ENCODE measurements at places on chromosomes 6 and 20.

DNA sequence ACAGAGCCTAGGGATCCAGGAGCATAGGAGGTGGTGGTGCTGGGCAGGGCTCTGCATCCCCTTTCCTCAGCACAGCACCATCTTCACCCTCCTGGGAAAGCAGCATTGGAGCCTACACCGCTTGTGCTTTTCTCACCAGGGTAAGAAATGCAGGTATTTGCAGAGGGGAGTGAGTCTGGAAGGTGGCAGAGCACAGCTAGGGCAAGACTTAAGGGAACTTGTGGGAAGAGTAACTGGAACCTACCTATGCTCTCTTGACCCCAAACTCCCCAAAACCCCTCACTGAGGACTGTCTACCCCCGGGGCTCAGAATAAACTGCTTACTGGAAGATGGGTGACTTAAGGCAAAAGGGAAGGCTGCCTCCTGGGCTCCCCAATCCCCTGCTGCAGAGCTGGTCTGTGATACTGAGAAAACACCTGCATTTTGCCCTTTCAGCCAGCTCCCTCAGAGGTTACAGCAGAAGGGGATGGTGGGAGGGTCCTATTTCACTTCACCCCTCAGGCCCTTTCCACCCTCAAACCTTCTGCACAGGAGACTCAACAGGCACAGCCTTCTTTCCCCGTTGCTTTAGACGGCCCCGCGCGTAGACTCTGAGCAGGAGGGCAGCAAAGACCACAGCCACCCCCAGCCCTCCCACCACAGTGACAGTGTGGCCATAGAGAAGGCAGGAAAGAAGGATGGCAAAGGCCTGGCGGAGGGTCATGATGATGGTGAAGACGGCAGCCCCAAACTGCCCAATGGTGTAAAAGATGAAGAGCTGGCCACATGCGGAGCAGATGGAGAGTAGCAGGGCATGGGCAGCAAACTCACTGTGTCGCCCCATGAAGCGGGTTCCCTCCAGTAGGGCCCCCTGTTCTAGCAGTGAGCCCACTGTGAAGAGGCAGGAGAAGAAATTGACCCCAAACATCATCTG is 2.9 kb downstream of the SLC35B2 start:
- no peak for DNase-seq

- peak; percentile 96 for DNase-seq
Observed at GRCh38 chr6:75331151-75331550, 46.6 kb upstream of the TMEM30A start.

DNA sequence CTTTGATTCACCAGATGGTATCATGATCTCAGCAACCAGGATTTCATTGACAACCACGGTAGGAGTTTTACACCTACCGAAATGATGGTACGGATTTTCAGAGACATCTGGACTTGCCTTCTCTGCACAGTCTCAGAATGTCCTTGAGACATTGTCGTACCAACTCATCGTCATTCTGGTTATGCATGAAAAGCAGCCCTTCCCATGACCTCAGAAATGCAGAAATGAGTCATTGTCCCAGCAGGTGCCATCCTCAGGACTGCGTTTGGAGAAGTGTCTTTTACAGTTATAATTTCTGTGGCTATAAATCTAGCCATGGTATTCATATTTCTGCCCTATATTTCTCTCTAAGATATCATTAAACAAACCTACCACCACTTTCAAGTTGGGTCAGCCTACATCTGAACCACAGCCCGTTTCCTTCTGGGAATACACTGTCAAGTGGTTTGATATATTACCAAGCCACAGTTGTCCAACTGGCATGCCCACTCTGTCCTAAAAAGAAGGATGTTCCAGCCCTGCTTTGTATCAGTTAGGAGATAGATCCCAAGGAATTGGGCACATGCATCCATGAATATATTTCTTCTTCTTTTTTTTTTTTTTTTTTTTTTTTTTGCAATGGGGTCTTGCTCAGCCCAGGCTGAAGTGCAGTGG is 7.5 kb upstream of the BFSP1 start:
- DNase-seq = peak; percentile 53

DNA sequence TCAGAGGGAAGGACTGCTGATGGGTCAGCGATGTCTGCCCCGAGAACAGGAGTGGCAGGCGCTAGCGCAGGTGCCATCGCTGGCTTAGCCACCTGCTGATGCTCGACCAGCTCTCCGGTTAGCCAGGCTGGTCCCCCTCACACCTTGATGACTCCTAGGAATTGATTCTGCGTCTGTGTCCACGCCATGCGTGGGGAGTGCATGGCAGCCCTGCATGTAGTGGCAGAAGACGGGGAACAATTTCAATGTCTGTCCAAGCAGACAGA is 6.7 kb downstream of the SS18L1 start:
- DNase-seq = no peak

GRCh38 chr6:128098000-128098581 is 197.2 kb upstream of the THEMIS start:
- DNase-seq = peak; percentile 4

DNA sequence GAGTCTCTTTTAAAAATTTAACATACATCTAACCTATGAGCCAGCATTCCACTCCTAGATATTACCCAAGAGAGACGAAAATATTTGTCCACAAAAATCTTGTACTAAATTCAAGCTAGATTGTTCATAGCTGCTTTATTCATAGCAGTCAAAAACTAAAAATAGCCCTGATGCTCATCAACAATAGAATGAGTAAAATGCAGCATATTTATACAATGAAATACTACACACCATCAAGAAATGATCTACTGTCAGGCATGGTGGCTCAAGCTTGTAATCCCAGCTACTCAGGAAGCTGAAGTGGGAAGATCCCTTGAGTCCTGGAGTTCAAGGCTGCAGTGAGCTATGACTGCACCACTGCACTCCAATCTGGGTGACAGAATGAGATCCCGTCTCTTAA is 22.0 kb upstream of the SRC start:
- peak; percentile 93 for DNase-seq

DNA sequence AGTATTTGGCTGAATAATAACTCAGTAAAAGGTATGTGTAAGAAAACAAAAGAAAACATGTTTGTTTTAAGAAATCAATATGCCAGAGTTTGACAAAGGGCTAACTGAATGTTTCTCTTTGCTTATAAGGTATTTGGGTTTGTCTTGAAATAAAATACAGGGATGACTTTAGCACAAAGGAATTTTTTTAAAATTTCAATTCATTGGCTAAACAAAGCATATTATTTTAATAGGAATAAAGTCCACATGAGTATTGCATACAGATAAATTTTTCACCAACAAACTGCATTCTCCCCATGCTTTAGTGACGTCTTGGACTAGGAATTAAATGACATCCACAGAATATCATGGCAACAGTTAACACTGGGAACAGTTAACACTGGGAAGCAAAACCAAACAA is 480.0 kb upstream of the JAG1 start:
- peak; percentile 98 for DNase-seq

GRCh38 chr6:32790306-32790705 is 26.5 kb downstream of the HLA-DOB start:
- DNase-seq = peak; percentile 48
